ENCODE measurements at places on chromosomes 11 and 22.

DNA sequence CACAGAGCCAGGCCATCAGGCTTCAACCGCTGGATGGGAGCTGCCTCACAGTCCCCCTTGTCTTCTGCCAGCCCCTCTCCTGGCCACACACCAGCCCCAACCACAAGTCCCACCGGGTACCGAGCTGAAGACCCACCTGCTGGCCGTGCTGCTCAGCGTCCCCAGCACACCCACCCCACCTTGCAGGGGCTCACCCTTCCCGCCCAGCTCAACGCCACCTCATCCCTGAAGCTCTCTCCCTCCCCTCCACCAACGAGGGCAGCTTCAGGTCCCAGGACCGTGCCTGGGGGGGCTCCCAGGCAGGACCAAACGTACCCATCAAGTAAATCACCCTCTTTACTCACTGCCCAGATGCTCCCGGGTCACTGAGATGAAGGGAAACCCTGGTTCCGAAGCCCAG is 141.0 kb downstream of the CRYBB2 start:
- DNase-seq: no peak

GRCh38 chr11:121134741-121135312 is 33.8 kb downstream of the TECTA start:
- DNase-seq: no peak

DNA sequence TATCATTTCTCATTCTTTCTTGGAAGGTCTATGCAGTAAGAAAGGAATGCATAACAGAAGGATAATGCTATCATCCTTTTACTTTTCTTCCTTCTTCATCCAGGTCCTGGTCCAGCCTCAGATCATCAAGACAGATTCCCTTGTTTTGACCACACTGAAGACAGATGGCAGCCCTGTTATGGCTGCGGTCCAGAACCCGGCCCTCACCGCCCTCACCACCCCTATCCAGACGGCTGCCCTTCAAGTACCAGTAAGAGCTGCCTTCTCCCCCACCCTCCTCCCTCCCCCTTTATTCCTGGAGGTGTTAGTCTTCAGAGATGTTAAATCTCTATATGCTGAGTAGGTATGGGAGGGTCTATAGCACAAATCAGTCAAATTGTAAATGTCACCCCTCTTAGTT is 37.9 kb downstream of the SREBF2 start:
- DNase-seq: no peak

- peak; percentile 30 for DNase-seq
Observed at GRCh38 chr11:36558571-36559413, 9.0 kb upstream of the RAG1 start.

- no peak for DNase-seq
Observed at GRCh38 chr11:87359401-87359800, 321.7 kb downstream of the TMEM135 start.

- no peak for DNase-seq
Observed at GRCh38 chr22:43722444-43722843, 89.7 kb downstream of the EFCAB6 start.

DNA sequence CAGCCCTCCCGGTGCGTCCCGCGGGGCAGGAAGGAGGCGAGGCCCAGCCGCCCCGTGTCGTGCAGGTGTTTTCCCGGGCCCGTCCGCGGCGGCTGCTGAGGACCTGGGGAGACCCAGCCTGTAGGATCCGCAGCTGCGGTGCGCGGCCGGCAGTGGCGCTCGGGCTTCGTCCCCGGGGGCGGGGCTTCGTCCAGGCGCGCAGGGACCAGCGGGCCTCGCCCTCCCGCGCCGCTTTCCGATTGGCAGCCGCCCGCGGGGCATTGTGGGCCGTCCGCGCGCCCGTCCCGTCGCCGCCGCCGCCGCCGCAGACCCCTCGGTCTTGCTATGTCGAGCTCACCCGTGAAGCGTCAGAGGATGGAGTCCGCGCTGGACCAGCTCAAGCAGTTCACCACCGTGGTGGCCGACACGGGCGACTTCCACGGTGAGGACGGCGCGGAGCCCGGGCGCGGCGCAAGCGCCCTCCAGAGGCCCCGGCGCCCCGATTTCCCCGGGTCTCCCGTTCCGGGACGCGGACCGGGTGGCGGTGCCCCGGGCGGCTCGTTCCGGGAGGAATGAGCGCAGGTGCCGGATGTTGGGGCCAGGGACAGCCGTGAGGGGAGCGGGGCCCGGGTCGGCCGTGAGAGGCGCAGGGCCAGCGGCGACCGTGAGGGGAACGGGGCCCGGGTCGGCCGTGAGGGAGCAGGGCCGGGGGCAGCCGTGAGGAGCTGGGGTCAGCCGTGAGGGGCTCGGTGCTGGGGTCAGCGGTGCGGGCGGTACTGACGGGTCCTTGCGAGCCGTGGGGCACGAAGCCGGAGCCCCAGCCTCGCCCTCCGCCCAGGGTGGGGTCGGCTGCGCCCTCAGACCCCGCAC is at the start of gene TALDO1:
TSS of gene TALDO1 (plus strand) at position 307 of the 849 bp plus-strand sequence. CDS start at position 325, 18 bp downstream.
- DNase-seq: peak; percentile 98

GRCh38 chr11:26995701-26996460 is 2.0 kb downstream of the FIBIN start:
- no peak for DNase-seq

- no peak for DNase-seq
Observed at GRCh38 chr11:118988280-118988679, 9.7 kb upstream of the CENATAC start.

GRCh38 chr11:123217897-123218296 is 22.8 kb upstream of the CLMP start:
- no peak for DNase-seq

- DNase-seq: no peak
Observed at GRCh38 chr11:9936754-9937153, 272.9 kb downstream of the SWAP70 start.

DNA sequence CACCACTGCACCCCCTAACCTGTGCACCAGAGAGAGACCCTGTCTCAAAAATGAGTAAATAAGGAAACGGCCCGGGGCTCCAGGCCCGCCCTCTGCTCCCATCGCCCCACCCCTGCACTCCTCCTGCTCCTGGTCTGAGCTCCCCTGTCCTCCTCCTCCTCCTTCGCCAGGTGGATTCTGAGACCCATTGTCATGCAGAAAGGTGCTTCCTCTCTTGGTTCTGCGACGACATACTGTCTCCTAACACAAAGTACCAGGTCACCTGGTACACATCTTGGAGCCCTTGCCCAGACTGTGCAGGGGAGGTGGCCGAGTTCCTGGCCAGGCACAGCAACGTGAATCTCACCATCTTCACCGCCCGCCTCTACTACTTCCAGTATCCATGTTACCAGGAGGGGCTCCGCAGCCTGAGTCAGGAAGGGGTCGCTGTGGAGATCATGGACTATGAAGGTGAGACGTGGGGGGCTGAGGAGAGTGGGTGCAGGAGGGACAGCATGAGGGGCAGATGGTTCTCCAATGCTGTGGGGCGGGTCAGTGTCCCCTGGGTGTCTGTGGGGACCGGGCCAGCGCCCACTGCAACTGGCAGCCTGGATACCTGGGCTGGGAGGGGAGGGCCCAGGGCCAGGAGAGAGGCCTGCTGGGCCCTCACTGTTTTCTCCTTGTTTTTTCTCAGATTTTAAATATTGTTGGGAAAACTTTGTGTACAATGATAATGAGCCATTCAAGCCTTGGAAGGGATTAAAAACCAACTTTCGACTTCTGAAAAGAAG is 3.1 kb upstream of the APOBEC3D start:
- no peak for DNase-seq

- no peak for DNase-seq
Observed at GRCh38 chr11:70493891-70494290, 95.6 kb downstream of the CTTN start.

DNA sequence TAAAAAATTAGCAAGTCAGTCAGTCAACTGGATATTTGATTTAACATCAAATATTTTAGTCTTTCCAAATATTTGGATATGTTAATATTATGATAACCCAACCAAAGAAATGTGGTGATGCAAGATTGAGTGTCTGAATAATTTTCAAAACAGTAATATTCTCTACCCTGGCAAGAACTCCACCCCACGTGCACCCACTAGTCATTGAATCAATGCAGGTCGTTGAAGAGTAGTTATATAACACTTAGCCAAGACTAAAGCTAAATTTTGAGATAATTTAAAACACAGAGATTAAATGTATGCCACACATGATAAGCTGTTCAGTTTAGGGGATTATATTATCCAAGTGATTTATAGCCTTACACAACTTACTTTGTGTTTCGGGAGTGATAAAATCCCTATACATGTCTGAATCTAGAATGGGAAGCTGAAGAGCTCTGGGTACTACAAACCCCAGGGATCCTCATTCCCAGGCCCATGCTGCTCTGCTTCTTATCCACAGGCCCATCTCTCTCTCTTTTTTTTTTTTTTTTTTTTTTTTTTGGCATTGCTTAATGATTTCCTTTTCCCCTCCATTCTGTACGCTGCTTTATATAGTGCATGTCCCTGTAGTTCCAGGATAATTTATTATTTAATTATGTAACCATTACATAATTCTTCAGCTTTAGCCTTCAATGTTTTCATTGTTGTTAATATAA is 392.9 kb downstream of the NTM start:
- DNase-seq: no peak

GRCh38 chr11:74729397-74729796 is 1.8 kb downstream of the CHRDL2 start:
- DNase-seq: no peak

GRCh38 chr11:71235719-71236118 is 16.7 kb downstream of the SHANK2 start:
- DNase-seq: no peak

GRCh38 chr11:106917973-106918372 is 100.3 kb downstream of the GUCY1A2 start:
- peak; percentile 3 for DNase-seq

DNA sequence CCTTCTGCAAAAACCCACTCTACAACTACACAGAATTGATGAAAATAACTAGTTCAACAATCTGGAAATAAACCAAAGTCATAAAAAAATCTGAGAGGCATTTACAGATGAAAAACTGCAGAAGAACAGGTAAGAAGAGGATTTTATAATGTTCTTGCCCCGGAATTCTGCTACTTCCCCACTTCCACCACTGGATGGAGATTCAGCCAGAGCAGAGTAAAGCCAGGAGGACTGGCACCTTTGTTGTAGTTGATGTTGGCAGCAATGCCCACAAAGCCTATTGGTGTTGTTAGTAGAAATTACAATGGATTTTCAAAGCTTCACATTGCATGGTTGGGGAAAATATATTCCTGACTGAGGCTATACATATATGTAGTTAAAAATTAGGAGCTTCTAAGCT is 640.2 kb downstream of the LRRC4C start:
- no peak for DNase-seq

- no peak for DNase-seq
Observed at GRCh38 chr11:120184371-120184945, 26.4 kb upstream of the OAF start.

DNA sequence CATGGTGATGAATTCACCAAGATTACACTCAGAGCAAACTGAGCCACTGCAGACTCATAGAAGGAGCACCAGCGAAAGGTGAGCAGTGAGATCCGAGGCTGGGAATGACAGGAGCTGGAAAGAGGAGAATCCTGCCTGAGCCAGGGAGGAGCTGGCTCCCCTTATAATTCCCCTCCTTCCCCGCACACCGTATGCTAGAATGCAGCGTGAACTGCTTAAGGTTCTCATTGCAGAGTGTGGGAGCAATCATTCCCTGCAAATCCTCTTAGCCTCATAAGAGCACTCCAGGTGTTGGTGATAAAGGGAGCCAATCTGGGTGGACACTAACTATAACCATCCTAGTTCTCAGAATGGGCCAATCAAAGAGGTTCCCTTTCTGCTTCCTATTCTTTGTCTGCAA is 127.6 kb upstream of the TEAD1 start:
- no peak for DNase-seq

GRCh38 chr11:101407324-101407723 is 176.5 kb downstream of the TRPC6 start:
- DNase-seq: no peak

DNA sequence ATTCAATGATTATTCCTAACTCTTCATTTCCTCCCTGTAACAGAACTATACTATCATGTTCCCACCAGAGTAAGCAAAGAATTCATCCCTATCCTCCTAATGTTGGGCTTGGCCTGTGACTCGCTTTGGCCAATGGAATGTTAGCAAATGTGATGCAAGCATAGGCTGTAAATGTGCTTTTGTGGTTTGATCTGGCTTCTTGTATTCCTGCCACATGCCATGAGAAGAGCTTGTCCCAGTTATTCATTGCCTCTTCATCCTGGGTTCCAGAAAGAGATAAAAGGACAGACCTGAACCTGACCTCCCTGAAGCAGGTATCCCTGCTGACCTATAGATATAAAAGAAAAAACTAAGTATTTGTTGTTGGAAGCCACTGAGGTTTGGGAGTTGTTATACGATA is 51.0 kb downstream of the SYTL2 start:
- no peak for DNase-seq

GRCh38 chr22:24843048-24843447 is 37.0 kb downstream of the SGSM1 start:
- DNase-seq: no peak

DNA sequence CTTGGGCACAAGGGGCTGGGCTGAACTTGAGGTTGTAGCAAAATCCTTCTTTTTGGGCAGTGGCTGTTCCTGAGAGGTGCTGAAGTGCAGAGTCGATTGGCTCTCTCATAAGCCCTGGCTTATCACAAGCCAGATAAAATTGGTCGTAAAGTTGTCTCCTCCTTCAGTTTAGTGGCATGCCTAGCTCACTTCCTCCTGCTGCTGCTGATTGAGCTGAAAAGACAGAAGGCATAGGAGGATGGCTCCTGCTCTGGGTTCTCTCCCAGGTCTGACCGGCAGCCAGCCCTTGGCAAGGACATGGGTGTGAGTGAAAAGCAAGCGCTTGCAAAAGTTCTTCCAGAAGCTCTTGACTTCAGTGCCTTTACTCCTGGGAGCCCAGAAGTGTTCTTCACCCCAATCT is 83.9 kb downstream of the LDLRAD3 start:
- DNase-seq: no peak

DNA sequence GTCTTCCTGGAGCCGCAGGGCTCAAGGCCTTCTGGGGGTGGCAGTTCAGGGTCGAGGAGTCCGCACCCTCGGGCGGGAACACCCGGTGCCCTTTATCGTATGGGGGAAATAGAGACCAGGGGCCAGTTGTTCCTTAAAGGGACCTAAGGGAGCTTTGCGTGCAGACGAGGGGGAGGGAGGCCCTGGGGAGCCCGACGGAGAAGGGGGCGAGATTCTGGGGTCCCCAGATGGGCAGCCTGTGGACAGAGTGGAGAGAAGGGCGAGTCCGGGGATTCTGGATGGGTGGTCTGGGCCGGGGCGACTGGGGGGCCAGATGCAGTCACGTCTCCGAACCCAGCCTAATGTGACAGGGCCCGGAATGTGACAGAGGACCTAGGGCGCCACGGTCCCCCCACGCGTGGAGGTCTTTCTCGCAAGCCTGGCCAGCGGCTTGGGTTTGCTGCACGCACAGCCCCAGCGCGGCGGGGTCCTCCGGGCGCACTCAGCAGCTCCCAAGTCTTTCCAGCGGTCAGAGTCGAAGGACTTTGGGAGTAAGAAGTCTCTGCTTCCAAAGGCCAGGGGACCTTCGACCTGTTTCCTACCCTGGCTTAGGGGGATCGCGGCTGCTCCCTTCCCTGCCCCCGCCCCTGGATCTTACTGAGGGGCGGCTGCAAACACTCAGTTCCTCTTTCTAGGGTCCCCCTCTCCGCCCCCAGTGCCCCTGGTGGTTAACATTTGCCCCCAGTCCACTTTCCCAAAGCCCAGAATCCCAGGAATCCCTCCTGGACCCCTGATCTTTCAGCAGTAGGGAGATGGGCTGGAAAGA is 547 bp downstream of the TUBA8 start:
- no peak for DNase-seq

Measured in GM13976 (cell line).